ENCODE measurements at places on chromosomes 2 and 18.
A peak's percentile ranks its signal among the peaks of the same experiment; 100 is the strongest.

DNA sequence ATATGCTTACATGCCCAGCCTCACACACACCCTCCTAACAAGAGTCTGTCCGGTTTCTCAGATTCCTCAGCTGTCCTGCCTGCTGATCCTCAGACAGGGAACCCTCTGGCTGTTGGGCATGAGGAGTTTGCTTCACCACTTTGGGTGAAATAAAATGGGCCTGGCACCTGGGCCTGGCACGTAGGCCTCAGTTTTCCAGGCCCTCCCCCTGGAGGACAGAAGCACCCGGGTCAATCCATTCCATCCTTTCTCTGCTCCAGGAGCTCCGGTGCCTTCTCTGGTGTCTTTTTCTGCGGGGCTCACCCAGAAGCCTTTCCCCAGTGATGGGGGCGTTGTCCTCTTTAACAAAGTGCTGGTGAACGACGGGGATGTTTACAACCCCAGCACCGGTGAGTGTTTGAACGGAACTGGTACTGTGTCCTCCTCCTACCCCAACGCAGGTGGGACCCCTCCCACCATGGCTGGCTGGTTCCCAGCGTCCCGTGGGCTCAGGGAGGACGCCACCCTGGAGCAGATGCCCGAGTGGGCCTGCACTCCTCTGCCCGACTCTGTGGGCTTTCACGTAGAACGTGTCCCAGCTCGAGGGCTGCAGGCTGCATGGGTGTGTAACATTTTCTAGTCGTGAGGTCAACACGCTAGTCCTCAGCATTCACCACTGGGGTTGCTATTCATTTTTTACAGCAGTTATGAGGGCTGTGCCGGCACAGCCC lies 62.8 kb downstream of the EMILIN2 start:
- no peak for DNase-seq

DNA sequence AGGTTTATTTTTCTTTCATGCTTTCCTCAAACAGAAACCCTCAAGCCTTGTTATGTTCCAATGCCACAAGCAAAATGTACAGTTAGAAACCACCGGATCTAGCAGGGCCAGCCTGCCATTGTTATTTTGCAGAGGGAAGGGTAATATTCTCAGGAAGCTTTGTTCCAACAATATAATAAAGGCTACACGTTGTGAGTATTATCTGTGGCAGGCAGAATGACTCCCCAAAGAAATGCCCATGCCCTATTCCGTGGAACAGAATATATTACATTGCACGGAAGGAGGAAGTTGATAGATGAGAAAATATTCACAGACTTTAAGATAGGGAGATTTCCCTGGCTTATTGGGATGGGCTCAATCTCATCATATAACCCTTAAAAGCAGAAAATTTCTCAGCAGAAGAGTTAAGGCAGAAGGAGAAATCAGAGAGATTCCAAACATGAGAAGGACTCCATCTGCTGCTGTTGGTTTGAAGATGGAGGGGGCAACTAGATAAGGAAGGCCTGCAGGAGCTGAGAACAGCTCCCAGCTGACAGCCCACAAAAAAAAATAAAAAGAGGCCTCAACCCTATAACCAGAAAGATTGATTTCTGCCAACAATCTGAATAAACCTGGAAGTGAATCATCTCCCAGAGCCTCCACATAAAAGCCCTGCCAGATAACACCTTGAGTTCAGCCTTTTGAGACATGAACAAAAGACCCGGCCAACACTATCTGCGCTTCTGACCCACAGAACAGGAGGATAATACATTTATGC lies 466.6 kb downstream of the LPIN1 start:
- no peak for DNase-seq

DNA sequence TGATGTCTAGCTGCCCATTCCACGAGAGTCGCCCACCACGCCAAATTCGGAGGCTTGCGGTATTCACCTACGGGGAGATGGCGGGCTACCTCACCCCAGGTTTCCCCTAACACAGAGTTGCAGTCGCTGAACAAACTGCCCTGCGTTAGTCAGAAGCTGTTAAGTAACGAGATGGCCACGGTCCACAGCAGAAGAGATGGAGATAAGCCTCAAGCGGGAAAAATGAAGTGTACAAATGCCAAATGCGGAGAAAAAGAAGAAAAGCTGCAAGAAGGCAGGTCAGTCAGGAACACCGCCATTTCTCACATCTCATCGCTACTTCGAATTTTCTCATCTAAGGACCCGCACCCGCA lies 425 bp downstream of the ASB3 start:
- no peak for DNase-seq

- DNase-seq, result no peak
Observed at GRCh38 chr18:60358516-60358915, 14.1 kb downstream of the MC4R start.

- DNase-seq, result no peak
Observed at GRCh38 chr18:24959051-24959476, 392.9 kb downstream of the ZNF521 start.

GRCh38 chr2:17915811-17916518 lies 37.5 kb downstream of the KCNS3 start:
- no peak for DNase-seq

- DNase-seq, result no peak
Observed at GRCh38 chr2:179661986-179662385, 199.4 kb downstream of the ZNF385B start.

DNA sequence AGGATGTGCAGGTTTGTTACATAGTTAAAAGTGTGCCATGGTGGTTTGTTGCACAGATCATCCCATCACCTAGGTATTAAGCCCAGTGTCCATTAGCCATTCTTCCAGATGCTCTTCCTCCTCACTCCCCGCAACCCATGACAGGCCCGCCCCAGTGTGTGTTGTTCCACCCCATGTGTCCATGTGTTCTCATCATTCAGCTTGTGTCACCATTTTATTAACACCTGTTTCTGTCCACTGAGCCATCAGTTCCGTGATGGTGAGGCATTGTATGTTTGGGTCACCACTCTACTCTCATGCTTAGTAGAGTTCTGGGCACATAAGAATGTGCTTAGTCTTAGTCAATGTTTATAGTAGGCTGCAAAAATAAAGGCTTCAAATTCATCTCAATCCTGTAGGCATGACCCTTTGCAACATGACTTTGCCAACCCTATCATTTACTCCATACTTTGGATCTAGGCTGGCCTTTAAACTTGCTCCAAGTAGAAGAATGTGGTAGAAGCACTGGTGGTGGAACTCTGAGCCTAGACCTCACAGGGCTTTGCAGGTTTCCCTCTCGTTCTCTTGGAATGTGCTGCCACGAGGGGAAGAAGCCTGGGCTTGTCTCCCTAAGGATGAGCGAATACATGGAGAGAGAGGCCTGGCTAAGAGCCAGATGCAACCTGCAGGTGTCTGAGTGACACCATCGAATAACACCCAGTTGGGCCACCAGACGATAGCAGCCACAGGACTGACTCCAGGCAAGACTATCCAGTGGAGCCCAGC lies 161.5 kb downstream of the NAPG start:
- no peak for DNase-seq

GRCh38 chr2:152863826-152864225 lies 145.4 kb downstream of the ARL6IP6 start:
- no peak for DNase-seq

DNA sequence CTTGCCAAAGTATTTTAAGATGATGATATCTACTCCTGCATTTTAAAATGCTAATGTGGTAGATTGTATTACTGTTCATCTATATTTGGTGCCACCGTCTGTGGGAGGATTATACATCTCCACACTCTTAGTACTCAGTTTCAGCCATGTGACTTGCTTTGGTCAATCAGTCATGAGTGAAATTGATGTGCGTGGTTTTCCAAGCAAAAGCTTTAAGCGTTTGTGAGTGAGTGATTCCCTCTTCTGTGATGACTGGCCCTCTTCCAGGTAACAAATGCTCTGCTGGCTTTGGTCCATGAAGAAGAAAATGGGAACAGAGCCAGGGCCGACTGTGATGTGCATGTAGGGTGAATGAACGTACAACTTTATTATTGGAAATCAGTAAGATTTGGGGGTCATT lies 330.4 kb downstream of the LPIN1 start:
- no peak for DNase-seq

DNA sequence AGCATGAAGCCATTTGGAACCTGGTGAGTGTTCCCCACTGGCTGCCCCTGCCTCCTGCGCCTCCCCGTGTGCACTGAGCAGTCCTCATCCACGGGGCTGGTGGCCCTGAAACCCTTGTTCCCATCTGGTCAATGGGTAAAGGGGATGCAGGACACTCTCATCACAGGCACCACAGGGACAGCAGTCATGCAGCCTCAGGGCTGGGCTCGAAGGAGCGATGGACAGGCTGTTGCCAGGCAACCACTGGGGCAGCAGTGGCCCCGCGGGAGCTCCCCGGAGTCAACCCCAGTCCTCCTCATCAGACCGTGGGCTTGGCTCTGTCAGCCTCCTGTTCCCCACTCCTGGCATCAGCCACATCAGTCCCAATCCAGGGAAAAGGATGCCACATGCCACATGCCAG lies 509.5 kb downstream of the EIPR1 start:
- DNase-seq, result no peak

DNA sequence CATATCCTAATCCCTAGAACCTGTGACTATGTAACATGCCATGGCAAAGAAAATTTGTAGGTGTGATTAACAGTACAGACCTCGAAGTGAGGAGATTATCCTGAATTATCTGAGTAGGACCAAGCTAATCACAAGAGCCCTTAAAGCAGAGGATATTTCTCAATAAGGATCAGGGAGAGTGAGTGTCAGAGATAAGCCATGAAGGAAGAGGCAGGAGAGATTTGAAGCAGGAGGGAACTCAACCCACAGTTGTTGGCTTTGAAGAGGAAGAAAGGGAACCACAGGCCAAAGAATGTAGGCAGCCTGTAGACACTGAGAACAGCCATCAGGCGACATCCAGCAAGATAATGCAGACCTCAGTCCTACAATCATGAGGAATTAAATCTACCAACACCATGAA lies 229.3 kb downstream of the NBAS start:
- no peak for DNase-seq

- DNase-seq, result no peak
Observed at GRCh38 chr2:48415836-48416515, 114.0 kb upstream of the STON1 start.

DNA sequence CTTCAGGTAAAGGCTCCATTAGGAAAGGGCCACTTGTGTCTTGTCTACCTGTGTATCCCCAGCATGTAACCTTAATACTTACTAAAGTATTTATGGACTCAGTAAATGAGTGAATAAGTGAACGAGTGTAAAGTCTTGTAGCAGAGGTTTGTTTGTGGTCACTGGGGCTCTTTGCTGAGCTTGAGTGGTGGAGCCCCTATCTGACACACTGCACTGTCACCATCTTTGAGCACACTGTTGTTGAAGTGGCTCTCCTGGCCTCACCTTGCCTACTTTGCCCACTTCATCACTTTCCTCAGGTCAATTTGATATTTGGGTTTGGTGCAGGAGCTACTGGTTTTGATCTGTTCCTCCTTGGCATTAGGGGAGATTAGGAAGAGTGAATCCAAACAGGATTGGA lies 39.3 kb upstream of the ZEB2 start:
- DNase-seq, result no peak

DNA sequence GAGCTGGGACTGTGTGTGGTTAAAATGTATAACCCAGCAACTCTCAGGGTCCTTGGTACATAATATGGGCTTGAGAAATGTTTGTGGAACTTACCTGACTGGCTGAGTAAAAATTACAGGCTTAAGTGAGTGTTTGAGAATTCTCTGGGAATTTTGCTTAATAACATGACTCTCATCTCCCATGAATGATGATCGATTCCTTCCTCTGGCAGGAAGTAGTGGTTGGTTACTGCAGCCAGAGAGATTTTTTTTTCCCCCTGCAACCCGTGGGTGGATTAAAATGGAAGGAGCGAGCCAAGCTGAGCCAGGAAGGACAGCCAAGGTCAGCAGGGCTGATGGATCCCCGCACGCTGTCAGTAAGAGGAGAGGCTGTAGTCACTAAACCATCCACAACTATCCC lies 40.6 kb upstream of the RFX8 start:
- no peak for DNase-seq

GRCh38 chr2:38376346-38377049 lies 575 bp downstream of the ATL2 start:
- DNase-seq, result peak; percentile 25

DNA sequence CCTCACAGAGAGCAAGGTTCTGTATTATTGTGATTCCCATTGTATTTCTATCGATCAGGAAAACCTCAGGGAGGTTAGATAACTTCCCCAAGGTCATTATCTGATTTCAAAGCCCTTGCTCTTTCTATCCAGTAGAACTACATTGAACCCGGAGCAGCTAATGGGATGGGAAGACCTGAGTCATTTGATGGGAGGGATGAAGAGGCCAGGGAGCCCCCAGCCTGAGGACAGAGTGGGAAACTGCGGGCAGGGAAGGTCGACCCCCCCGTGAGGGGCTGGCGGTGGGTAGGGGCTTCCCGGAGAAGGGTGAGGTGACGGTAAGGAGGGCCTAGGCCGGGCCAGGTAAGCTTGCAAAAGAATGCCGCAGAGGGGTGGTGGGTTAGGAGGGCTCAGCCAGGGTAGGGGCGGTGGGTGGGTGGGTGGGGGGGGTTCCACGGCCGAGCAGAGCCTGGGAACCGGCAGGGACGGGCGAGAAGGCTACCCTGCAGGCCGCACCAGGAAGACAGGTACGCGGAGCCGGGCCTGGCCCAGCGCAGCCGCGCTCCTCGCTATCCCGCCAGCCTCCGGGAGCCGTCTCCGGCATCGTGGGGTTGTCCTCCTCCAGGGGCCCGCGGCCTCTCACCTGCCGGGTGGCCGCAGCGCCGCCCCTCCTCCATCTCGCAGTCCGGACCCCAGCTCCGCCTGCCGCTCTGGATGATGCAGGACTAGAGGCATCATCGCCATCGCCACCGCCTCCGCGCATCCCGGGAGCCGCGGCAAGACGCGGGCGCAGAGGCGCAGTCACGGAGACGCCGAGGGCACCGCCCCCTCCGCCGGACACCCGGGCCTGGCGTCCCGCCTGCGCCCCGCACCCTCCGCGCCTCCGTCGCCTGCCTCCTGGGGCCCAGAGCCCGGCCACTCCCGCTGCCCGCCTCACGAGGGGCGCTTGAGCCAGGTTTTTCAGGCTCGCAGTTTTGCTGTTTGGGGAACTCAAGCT lies at the start of gene GPR75:
Gene GPR75, minus strand, starts transcription at position 762 of the 976 bp plus-strand sequence. CDS start 5,211 bp downstream, outside the sequence.
- no peak for DNase-seq

DNA sequence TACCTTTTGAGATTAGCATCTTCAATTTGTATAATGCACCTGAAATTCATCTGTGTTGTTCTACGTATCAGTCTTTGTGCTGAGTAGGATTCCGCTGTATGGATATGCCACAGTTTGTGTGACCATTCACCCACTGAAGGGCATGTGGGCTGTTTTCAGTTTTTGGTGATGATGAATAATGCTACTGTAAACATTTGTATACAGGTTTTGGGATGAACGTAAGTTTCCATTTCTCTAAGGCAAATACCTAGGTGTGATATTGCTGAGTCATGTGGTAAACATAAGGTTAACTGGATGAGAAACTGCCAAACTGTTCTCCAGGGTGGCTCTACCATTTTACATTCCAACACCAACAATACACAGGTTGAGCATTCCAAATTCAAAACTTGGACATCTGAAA lies 35.1 kb downstream of the CABYR start:
- DNase-seq, result no peak

Measured in activated T-cell treated with anti-CD3 and anti-CD28 coated beads for 1 hour (primary cell).